COR-L47 (cell line): ENCODE measurements at places on chromosomes 1 and 21.

- no peak for DNase-seq
These were observed 23.8 kb downstream of the MACF1 start for GRCh38 chr1:39228252-39228651.

DNA sequence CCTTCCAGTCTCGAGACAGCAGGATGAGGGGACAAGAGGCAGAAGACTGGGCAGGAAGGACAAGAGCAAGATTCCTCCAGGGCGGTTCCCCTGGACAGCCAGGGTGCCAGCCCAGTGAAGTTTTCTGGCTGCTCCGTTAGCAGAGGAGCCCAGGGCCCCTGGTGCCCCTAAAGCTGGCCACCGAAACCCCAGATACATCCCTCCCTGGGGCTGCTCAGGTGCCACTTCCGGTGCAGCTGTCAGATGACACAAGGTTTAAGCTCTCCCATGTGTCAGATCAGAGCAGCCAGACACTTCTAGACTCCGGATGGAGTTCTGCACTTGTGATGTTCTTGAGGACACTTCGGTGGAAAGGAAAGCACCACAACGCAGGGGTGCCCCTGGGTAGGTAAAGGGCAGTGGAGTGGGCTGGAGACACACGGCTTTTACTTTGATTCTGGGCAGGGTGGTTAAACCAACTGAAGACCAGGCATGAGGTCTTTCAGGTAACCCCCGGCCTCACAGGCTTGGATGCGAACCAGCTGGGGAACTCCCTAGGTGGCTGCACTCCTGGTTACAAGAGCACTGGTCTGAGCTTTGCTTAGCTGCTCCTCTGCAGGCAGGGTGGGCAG, 85.7 kb downstream of the ITPKB start:
- DNase-seq: no peak

- no peak for DNase-seq
These were observed 1.3 kb upstream of the CCT8 start for GRCh38 chr21:29074783-29075182.

DNA sequence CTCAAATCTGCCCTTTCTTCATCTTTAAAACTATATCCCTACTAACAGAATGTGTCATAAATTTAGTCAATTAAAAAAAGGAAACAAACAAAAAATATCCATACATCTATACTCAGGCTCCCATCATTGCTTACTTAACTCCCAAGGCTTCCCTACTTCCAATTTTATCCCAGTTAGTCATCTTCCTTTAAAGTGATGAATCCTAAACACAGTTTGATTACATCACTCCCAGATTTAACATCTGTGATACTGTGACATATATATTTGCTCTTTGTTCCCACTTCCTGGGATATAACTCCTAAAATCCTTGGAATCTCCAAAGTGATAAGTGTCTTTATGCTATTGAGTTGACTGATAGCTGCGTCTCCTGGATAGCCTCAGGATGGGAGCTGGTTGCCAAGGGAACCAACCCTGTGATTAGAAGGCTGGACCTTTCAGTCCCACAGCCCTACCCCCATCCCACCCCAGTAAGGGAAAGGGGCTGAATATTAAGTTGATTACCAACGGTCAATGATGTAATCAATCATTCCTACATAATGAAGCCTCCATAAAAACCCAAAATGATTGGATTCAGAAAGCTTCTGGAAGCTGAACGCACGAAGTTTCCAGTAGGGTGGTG, 21.6 kb downstream of the GLMN start:
- no peak for DNase-seq

GRCh38 chr1:91135799-91136198, 114.0 kb upstream of the ZNF644 start:
- DNase-seq: no peak

DNA sequence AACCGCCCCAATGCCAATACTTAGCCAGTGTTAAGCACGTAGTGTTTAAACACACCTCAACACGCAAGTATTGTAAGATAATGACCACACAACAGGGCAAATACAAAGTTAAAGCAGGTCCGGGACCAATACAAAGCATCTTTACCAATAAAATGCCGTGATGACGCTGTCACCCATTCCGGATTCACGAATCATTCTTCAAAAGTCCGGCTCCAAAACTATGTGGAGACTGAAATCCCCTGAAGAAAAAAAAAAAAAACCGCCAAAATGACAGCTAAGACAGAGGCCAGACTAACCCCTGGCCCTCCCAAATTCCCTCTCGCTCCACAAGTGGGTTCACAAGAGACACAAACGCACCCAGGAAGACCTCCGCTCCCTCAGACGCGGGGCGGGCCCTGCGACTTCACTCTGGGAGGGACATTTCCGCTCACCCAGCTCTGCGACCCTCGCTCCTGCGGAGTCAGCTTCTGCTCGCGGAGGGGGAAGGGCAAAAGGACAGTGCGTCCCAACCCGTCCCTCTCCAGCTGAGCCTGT, 625 bp upstream of the DARS2 start:
- no peak for DNase-seq

GRCh38 chr21:27759820-27760219, 792.9 kb upstream of the ADAMTS5 start:
- no peak for DNase-seq

GRCh38 chr1:186738926-186739325, 58.7 kb upstream of the PTGS2 start:
- no peak for DNase-seq

- DNase-seq: no peak
These were observed 3.1 kb downstream of the CD52 start for GRCh38 chr1:26320896-26321295.

- no peak for DNase-seq
These were observed 9.2 kb downstream of the TTF2 start for GRCh38 chr1:117069220-117069844.
